Activated naive CD8-positive, alpha-beta T cell treated with anti-CD3 and anti-CD28 coated beads, Interleukin-2, amount 50 U/mL, for 16 hours (primary cell): ENCODE measurements at places on chromosomes 12 and 14.

DNA sequence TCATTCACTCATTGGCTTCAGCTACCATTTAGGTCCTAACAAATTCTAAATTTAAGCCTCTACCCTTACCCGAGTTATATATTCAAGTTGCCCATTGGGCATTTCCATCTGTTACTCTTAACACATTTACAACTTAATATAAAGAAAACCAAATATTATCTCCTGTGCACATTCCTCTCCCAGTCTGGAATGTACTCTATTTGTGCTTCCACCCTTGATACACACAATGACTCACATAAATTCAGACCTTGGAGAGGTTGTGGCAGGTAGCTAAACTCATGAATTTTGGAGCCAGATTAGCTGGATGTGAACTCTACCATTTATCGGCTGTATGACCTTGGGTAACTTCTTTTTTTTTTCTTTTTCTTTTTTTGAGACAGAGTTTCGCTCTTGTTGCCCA, 51.1 kb downstream of the BRMS1L start:
- no peak for DNase-seq

GRCh38 chr14:90726656-90727055, 89.6 kb downstream of the TTC7B start:
- no peak for DNase-seq

- DNase-seq = no peak
Measured at GRCh38 chr12:64743206-64743605, 16.0 kb downstream of the GNS start.

DNA sequence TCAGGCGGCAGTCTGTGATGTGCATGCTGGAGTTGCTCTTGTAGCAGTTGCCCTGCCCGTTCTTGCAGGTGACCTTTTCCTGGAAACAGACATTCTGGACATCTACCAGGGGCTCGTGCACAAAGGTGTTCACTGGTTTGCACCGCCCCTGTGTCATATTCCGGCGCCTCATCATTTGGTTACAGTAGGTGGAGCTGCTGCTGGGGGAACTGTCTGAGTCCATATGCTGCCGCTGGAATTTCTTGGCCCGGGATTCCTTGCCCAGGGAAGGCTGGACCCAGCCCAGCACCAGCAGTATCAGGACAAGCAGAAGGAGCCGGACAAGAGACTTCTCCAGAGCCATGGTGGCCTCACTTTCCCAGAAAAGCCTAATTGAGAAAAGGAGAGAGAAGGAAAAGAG, 918 bp downstream of the RNASE1 start:
- DNase-seq = no peak

DNA sequence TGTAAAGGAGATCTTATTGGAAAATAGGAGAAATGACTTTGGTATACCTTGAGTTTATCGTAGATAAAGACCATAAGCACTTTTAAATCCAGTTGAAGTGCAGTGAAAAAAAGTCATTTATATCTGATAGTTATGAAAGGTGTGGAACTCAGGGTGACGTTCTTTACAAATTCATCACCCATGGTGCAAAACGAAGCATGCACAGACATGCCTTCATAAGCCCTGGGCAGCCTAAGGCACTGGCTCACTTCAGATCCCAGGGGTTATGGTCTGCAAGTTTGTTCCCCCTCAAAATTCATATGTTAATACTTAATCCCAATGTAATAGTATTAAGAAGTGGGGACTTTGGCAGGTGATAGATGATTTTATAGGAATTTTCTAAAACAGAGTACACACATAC, 1216.4 kb upstream of the USP15 start:
- no peak for DNase-seq

- no peak for DNase-seq
Measured at GRCh38 chr14:102019006-102019540, 54.7 kb downstream of the DYNC1H1 start.

DNA sequence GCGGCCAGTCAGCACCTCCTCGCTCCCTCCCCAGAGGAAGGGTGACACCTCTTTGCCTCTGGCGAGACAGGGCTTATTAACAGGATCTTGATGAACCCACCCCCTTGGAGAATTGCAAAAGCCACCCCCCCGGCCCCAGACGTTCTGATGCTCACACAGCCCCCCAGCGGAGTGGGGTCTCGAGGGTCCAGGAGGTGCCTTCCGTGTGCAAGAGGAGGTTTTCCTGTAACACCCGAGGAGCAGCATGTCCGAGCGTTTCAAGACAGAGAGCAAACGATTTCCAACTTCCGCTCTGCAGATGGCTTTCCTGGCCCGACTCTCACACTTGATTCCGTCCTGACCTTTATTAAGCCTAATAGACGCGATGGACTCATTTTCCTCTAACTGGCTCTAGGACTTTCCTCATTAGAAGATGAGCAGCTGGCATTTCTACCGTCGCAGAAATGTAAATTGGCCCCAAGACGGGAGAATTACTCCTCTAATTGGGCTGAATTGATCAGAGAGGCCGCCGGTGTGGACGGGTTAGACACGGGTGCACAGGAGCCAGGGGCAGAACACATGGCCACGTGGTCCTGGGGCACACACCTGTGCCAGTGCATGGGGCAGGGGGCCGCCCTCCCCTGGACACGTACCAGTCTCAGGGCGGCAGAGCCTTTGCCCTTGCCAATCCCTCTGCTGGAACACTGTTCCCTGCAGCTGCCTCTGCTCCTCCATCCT, 84.4 kb downstream of the NOC4L start:
- no peak for DNase-seq

DNA sequence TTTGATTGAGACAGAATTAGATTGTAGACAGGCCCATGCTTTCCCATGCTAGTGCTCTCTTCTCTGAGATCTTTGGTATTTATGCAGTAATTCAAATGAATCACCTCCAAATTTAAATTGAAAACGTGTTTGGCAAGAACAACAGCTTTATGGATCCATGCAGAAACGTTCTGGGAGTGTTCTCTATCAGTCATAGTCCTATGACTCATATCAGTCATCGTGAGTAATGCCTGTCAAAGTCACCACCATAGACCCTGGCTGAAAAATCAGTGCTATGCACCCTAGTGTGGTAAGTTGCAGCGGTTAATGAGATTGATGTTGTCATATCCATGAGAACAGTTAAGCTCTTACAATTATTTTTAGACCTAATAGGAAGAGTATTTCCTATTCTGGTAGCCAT, 90.1 kb upstream of the FOXG1 start:
- DNase-seq = no peak

GRCh38 chr14:49909016-49909415, 16.1 kb downstream of the ARF6 start:
- no peak for DNase-seq

DNA sequence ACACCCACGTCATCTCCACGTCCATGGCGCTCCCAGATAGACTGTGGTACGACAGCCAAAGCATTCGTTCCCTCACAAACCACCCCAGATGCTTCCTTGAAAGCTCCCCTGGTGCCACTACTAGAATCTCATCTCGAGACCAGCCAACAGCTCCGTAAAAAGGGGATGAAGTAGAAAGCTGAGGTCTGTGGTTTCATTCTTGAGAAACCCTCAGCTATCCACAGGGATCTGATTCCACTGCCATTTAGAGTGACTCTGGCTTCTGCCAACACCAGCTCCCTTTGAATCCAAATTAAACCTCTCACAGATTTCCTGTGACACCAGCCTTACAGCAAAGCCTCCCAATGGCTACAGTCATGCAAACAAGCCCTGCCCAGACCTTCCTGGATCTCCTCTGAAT, 18.5 kb upstream of the FOXN3 start:
- DNase-seq = no peak

GRCh38 chr12:51848841-51849735, 570 bp upstream of the FIGNL2 start:
- no peak for DNase-seq

- no peak for DNase-seq
Measured at GRCh38 chr12:95499772-95500171, 25.8 kb downstream of the METAP2 start.

DNA sequence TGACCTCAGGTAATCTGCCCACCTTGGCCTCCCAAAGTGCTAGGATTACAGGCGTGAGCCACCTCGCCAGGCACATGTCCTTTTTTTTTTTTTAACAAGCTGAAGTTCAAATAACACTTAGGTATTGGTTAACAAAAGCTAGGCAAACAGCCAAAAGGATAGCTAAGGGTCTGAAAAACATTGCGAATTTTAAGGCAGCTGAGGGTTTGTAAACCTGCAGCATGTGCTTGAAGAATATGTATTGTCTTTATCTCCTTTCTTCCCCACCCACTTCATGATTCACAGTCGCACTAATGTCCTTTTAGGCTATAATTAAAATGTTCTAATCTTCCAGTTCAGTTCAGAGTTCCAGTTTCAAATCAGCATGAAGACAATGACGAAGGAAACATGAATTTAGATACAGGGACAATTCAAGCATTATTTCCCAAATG, 30.1 kb upstream of the CERS5 start:
- DNase-seq = no peak

DNA sequence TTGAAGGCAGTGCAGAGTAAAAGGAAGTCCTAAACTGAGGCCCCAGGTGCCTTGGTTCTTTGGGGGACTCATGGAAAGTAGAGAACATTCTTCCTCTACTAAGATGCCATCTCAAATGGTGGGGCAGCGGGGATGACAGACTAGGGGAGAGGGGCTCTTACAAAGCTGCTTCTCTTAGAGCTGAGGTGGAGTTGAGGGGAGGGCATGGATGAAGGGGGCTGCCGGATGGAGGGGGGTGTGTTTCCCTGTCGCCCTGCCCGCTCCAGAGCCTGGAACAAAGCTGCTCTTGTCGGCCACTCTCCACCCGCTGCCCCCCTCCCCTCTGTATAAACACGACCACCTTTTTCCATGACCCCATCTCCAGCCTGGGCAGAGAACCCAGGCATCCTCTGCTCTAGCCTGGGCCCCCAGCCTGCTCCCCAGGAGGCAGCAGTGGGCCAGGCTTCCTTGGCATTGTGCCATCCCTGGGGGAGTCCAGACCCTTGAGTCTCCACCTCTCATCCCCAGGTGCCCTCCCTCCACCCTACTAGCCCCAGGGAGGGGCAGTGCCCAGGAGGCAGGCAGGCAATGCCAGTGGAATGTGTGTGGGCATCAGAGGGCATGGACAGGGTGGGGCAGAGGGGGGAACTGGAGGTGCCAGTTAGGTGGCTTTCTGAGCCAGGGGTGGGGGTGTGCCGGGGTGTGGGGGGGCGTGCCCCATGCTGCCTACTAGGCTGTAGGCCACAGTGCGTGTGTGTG, 1.7 kb downstream of the RARG start:
- no peak for DNase-seq

DNA sequence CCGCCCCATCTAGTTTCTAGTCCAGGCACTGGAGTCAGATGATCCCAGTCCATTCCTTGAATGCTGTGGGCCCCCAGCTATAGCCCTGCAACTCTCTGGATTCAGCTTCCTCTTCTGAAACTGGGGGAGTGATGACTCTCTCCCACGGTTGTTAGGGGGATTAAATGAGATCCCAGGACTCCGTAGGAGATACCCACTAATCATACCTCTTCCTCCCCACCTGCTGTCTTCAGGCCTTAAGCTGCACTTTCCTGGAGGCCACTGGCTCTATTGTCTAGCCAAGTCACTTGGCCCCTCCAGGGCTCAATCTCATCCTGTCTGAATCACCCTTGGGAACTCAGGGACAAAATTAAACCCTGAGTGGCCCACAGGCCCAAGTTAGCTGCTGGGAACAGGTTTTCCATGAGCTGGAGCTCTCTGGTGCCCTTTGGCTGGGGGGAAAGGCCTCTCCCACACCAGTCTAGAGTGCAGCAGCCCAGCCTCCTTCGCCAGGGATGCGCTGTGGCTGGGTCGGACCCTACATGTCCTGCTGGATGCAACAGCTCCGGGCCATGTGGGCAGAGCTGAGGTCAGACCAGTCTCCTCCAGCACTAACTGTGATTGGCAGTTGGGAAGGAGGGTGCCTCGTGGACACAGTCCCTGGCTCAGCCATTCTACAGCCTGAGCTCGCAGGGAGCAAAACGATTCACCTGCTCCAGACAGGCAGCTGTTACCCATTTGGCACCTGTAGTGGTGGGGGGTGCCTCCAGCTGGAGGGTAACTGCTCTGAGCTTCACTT, 6.0 kb upstream of the ASB2 start:
- no peak for DNase-seq

- DNase-seq = no peak
Measured at GRCh38 chr12:51855586-51856428, 7.3 kb upstream of the FIGNL2 start.

GRCh38 chr12:90188857-90189256, 480.2 kb upstream of the ATP2B1 start:
- no peak for DNase-seq

- DNase-seq = no peak
Measured at GRCh38 chr14:26199096-26199495, 398.7 kb downstream of the NOVA1 start.

DNA sequence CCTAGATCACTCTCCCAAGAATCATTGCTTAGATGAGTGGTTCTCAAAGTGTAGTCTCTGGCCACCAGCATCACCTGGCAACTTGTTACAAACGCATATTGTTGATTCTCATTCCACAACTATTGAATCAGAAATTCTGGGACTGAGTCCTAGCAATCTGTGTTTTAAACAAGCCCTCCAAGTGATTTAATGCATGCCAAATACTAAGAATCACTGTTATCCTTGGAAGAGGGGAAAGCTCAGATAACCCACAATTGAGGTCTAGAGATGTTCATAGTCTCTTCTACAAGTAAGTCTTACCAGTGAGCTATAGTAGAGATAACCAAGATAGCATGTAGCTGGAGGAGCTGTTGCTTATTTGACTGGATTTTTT, 666.6 kb downstream of the DIO2 start:
- DNase-seq = no peak

DNA sequence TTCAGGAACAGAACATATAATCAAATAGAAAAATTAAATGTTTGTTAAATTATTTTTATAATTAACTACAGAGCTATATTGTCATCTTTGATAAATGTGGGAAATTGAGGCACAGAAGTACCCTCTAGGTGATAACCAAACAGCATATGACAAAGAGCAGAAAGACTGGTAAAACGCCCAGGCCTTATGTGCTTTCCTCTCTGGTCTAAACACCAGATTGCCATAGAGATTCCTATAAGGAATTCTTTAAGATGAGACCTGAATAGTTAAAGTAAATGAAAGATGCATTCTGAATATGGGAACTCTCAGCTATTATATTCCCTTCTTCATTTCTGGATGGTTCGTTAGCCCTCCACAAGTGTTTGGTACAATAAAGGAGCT, 140.0 kb upstream of the SOX5 start:
- no peak for DNase-seq

DNA sequence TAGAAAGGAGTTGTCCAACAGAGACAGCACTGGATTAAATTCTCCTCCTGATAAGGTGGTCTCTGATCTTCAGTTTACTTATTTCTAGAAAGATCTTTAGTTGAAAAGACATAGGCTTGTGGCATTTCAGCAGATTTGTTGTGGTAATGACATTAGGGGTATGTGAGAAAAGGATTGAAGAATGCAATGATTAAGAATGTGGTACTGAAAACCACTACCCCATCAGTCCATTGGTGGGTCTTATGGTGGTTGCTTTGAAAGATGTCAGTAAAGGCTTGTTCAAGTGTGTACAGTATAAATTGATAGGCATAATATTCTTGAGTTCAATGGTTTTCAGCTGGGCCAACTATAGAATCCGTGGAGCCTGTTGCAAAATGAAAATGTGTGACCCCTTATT, 10.8 kb downstream of the PPFIBP1 start:
- DNase-seq = no peak

- no peak for DNase-seq
Measured at GRCh38 chr12:9390761-9391160, 182.6 kb upstream of the PZP start.

- DNase-seq = no peak
Measured at GRCh38 chr12:130320536-130320935, 17.2 kb upstream of the PIWIL1 start.

- no peak for DNase-seq
Measured at GRCh38 chr14:49960453-49960852, 67.6 kb downstream of the ARF6 start.
